ENCODE measurements at places on chromosomes 5 and 9.

DNA sequence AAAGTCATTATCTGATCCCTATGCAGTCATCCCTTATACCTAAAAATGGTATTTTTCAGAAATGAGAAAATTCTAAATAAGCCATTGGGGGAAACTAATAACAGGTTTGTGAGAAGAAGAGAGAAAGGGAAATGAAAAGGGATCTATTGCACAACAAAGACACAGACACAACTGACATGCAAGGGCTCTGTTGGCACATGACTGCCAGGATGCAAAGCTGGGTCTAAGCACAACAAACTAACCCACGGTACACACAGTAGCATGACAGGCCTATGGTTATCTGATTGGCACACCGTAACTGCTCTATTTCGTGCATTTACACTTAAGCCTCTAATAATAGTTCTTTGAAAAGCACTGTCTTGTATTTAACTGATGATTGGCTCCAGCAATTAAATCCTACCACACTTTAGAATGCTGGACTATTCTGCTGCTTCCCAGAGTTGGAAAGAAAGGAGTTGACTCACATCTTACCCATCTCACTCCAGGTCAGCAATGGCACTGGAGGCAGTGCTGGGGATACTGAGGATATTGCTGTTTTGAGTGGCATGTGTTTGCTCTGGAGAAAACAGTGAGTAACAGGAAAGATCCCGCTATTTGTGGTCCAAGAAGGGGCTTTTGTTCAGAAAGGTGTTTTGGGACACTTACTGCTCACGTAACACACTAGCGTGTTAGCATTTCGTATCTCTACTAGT is 328.3 kb downstream of the GLIS3 start:
- no peak for DNase-seq

DNA sequence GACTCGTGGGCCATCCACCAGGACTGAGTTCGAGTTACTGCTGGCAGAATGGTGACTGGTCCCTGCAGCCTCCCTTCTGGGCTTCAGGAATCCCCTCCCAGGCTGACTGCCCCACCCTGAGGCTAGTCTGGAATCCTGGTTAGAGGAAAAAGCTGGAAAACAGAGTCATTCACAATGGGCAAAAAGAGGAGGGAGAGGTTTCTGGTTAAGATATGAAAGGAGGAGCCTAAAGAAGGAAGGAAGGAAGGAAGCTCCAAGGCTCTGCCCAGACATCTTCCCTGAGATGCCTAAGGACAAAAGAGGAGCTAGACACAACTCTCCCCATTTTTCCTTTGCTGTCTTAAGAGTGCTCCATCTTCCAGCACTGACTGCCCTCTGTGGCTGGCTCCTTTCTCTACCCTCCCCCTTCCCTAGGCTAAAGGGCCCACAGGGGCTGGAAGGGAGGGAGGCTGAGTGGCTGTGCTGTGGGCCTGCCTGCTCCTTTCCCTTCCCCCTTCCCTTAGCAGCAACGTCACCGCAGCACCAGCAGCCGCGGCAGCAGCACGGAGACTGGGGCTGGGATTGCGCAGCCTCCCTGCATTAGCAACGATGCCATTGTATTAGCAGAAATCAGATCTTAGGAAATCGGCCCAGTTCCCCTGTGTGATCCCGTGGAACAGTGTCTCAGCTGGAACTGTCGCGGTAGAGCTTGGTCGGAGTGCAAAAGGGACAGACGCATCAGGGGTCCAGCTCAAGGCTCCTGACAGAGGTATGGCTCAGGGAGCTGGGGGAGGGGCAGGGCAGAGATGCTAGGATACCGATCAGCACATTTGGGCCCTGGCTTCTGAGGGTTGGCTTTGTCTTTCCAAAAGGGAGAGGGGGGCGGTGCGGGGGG is 48.7 kb downstream of the RUSC2 start:
- DNase-seq: no peak

DNA sequence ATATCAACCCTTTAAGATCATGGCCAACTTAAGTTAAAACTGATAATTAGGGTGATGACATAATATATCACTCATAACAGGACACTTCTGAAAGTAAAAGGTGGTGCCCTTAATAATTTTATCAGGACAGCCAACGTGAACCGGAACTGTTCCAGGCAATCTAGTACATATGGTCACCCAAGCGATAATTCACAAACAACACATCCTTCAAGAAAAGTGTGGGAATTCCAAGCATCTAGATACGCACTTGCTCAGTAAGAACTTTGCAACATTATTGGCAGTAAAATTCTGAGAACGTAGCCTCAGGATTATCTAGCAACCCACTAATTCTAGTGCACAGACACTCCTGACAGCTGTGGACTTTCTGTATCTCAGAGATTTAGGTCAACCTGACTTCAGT is 85.7 kb downstream of the ALDH7A1 start:
- DNase-seq: no peak

DNA sequence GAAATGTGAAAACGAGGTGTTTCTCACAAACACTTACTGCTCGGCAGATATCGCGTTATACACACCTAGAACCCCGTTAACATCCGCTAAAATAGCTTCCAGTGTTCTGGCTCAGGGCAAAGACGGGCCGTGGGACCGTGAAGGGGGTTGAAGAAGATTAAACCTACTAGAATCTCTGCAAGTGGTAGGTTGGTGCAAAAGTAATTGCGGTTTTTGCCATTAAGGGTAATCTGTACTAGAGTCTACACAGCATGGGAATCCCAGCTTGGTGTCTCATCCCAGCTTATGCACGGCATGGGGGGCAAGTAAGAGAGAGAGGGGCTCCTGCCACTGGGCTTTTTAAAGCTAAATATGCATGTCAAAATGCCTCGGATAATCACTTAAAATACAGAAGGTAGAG is 43.9 kb downstream of the HRH2 start:
- no peak for DNase-seq

GRCh38 chr9:18063856-18064390 is 410.0 kb upstream of the ADAMTSL1 start:
- DNase-seq: no peak

GRCh38 chr9:88933607-88934379 is 57.5 kb upstream of the S1PR3 start:
- no peak for DNase-seq

DNA sequence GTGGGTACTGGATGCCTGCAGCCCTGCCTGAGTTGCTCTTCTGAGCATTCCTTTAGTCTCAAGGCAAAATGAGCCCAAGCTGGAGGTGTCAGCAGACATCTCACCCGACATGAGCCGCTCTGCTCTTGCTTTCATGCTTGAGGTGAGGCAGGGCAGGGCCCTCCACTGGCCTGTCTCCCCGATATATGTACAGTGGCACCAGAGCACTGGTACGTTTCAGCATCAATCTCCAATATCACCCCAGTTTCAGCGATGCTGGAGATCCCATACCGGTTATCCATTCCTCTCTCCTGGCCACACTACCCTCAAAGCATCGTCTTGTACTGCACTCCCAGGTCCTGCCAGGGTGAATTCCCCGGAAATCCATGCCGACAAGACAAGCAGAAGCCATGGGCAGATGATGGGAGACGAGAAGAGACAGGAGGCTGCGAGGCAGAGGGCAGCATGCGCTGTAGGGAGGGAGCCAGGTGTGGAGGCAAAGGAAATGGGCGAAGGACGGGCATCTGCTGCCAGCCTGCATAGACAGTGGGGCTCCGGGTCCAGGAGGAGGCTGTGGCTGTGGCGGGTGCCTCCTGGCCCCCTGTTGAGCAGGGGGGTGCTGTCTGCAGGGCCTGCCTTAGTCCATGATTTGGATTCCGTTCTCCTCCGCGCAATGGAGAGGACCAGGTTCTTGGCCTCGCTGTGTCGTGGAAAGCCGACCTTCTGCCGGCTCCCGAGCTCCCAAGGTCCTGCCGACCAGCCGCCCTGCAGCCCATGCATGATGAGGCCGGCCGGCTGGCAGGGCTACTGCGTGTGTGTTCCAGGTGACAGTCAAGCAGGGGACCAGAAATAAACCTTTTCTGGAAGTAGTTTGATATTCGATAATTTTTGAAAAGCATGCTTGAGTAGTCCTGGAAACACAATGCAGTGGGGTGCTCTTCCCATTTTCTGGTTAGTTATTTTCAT is 152.2 kb upstream of the IRX2 start:
- DNase-seq: no peak

GRCh38 chr5:162785673-162786072 is 651.7 kb upstream of the CCNG1 start:
- DNase-seq: no peak

DNA sequence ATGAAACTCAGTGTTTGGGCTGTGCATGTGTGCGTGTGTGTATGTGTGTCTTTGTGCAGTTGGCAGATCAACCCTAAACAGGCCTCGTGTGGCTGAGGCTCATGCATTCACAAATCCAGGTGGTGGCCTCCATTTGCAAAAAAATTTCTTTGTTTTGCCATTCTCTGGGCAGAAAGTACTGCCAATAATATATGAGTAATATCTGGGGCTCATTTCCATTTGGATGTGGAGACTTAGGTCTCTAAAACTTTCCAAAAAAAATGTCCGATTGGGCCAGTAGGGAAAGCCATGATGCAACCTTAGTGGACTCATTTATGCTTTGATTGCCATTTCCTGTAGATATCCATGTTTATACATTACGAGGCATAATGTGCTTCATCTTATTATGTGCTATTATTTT is 77.9 kb upstream of the RPS23 start:
- DNase-seq: no peak
